ENCODE measurements at places on chromosomes 4 and X.

- no peak for ATAC-seq
Measured at GRCh38 chrX:110509755-110510532, 151.3 kb downstream of the RTL9 start.

- peak; percentile 22 for ATAC-seq
Measured at GRCh38 chr4:76011700-76012387, 4.5 kb upstream of the CXCL9 start.

DNA sequence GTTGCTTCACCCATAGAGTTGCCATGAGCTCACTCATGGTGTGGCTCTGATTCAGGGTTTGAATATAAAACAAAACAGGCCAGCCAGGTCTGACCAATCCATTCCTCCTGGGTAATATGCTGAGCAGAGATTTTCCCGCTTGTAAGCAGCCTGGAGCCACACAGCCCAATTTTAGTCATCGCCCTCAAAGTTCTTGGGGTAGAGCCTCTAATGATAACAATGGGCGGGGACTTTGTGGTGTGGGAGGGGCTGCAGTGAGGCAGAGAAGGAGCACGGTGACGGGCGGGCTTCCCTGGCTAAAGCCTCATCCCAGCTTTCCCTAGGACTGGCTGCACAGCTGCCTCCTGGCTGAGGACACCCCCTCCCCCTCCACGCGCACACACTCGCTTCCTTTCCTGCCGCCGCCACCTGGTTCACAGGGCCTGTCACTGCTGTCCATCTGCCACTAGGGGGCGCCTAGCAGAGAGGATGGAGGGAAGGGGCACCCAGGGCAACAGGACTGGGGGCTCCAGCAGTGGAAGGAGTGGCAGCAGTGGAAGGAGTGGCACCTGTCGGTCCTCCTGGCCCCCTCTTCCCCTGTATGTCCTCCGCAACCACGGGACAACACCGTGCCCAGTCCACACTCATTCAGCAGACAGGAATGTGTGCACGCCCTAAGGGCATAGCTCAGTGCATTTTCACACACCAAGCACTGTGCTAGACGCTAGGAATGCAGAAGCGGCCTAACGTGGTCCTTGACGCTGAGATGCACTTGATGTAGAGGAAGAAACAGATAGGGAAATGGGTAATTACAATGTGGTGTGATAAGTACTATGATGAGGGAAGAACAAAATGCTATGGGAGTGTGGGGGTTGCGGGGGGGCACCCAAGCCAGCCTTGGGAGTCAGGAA is 26.8 kb downstream of the PRPS1 start:
- peak; percentile 79 for ATAC-seq

DNA sequence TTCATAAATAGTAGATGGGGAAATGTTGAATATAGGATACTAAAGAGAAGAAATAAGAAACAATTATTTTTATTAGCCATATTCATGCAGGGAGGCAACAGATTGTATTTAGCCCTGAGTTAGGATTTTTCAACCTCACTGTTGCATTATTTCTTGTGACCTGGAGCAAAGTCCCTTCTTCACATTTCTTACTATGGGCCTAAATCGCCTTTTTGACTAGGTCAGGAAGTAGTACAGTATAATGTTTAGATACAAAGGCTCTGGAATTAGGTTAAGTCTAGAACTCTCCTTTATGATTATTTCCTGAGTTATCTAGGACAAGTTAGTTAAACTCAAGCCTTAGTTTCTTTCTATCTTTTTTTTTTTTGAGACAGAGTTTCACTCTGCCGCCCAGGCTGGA is 88.0 kb downstream of the FRYL start:
- ATAC-seq, result no peak

GRCh38 chrX:104567506-104567905 is 1.5 kb downstream of the IL1RAPL2 start:
- no peak for ATAC-seq

GRCh38 chrX:120477453-120477852 is 8.4 kb upstream of the LAMP2 start:
- no peak for ATAC-seq

- no peak for ATAC-seq
Measured at GRCh38 chr4:80448056-80448455, 112.5 kb downstream of the CFAP299 start.

- ATAC-seq, result no peak
Measured at GRCh38 chrX:132004728-132005127, 18.4 kb upstream of the STK26 start.

- no peak for ATAC-seq
Measured at GRCh38 chr4:27366104-27366823, 505.6 kb downstream of the STIM2 start.

DNA sequence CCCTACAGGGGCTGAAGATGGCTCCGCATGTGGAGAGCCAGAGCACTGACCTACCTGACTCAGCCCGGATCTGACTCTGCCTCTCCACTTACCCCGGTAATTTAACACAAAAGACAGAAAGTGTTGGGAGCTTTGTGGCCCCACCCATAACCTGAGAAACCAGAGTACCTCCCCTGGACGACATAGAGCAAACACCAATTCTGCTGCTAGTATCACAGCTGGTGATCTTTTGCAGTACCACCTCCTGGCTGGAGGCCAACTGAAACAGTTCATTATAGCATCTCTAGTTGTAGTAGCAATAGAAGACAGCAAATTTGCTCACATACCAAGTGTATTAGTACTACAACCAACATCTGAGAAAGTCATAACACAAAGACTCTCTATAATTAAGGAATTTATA is 443.9 kb downstream of the KLHL4 start:
- ATAC-seq, result no peak
